ENCODE measurements at places on chromosomes 11 and 22.

GRCh38 chr22:37336579-37336978 is 54.3 kb downstream of the CYTH4 start:
- no peak for DNase-seq

GRCh38 chr22:50640857-50641647 is 13.1 kb upstream of the ARSA start:
- no peak for DNase-seq

DNA sequence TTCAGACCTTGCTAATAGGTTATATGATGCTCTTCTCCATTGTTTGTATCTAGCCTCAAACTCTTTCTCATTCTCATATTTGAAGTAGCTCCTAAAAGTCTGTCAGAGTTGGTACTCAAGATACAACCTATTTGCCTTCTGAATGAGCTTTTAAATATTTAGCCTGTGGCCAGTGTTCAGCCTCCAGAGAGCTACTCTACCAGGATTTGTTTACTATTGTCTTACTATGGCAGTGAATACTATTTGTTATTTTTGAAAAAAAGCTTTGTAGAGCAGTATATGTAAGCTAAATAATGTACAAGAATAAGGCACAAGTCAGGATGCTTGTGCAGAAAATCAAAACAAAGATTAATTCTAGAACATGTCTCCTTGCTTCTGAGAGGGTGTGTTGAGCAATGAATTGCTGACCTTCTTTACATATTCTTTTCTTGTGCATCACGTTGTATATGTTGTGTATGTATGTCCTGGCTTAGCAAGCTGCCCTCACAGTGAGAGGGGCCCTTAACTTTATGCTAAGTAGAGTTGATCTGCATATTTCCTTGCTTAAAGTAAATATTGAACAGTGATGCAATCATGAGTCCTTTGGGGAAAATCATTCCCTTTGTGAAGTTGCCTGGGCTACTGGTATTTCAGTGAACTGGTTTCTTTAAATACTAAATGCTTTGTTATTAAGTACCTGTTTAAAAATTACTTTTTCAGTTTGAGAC is 438.0 kb downstream of the LUZP2 start:
- DNase-seq = no peak

DNA sequence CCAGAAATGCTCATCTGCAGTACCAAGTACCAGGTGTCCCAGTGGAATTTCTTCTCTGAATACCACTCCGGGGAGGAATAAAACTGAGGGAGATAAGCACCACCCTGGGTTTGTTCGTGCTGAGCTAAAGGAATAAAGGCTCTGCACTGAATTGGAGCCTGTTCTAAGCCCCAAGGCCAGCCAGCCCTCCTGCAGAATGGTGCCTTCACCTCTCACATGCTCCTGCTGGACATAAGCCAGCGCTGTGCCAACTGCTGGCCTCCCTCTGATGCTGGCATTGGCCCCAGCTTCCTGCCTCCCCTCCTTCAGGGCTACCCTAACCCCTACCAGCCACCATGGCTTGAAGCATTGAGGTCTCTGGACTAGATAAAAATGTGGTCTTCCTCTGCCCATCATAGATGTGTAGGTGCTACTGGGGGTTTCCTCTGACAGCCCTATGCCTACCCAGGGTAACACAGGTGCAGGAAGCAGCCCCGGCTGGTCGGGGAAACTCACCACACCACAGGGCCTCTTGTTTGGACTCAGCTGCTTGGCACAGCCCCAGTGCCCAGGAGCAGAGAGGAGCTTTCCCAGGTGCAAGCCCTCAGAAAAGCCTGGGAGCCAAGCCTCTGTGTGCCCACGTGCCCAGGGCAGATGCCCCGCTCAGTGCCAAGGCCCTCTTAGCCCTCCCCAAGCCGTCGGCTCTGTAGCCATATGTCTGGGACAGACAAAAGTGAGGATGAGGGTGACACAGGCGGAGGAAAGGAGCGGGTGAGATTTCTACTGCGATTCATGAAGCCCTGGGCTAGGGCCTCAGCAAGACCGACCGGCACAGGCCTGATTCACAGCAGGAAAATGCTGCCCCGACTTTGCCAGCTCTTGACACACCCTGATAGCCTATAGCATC is 34.1 kb upstream of the JAM3 start:
- no peak for DNase-seq

- no peak for DNase-seq
These were observed 37.3 kb downstream of the OR10A6 start for GRCh38 chr11:7893796-7894195.

DNA sequence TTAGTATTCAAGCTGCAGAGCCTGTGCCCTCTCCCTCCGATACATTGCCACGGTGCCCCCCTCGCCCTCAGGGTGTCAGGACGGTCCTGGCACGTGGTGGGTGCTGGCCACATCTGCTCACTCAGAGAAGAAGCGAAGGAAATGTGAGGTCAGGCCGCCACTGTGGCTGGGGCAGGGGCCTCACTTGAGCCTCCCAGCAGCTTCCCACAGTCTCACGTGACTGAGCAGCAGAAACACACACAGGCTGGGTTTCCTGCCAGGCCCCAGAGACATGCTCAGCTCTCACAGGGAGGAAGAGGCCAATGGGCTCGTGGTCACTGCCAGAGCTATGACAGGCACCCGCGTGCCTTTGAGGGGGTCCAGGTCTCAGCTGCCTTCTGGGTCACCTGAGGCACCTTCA is 37.9 kb upstream of the PRR5 start:
- DNase-seq = peak; percentile 85

- no peak for DNase-seq
These were observed 130.8 kb downstream of the HIPK3 start for GRCh38 chr11:33387996-33388395.

GRCh38 chr11:93143800-93144199 is 54.0 kb downstream of the SLC36A4 start:
- no peak for DNase-seq

DNA sequence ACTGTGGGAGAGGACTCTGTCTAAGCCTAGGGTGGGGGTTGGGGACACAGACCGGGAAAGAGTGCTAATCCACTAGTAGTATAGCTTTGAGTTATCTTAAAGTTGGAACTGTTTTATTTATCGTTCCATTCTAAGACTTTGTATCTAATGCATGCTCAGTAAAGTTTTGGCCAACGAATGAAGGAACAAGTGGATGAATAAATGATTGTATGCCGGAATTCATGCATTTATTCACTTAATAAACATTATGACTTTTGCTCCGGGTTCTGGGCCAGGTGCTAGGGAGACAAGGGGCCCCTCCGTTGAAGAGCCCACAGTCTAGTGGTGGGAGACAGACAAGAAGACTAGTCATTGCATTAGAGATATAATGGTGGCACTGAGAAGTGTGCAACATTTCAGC is 645 bp downstream of the RNF121 start:
- DNase-seq = no peak

GRCh38 chr11:121886005-121886734 is 229.8 kb downstream of the BLID start:
- DNase-seq = no peak

- DNase-seq = no peak
These were observed 1.9 kb upstream of the RDX start for GRCh38 chr11:110298301-110298765.

DNA sequence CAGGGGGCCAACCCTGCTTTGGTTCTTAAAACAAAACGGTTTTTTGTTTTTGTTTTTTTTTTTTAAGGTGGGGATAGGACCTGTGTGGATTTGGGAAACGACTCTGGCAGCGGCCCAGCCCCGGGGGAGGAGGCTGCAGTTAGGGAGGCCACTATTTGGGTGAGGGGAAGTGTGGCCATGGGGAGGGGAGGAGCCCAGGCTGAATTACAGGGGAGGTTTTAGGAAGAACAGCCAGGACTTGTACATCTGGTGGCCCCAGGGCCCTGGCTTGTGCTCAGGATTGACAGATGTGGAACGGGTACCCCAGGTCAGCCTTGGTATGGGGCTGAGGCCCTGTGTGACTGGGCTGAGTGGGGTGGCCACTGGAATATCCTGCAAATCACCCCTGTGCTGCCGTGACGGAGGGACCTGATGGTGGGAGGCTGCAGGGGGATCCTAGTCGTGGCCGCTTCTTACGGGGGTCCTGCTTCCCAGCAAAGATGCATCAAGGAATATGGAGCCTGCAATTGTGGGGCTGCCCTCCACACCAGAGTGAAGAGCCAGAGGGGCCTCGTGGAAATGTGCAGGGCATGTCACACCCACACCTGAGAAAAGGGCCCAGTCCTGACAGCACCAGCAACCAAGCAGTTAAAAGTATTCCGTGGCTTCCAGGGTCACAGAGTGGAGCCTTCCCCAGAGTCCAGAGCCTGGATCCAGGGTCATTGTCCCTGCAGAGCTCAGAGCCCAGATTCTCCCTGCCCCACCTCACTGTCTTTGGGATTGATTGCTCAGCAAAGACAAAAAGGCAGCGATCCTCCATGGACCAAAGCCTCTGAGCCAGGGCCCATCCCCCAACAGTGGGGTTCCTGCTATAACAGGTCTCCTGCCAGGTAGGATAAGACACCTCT is 55.2 kb upstream of the WNT7B start:
- peak; percentile 38 for DNase-seq

- no peak for DNase-seq
These were observed 575 bp downstream of the MFNG start for GRCh38 chr22:37485395-37486223.

GRCh38 chr11:123047266-123047946 is 14.5 kb downstream of the HSPA8 start:
- no peak for DNase-seq

- peak; percentile 6 for DNase-seq
These were observed 340.0 kb downstream of the SHANK2 start for GRCh38 chr11:70912226-70912840.
